AG10803 (cell line): ENCODE measurements at places on chromosomes 4 and X.

GRCh38 chr4:81903212-81903611 lies 431.5 kb upstream of the RASGEF1B start:
- no peak for DNase-seq

GRCh38 chrX:34918856-34919255 lies 23.7 kb upstream of the FAM47B start:
- DNase-seq: peak; percentile 42

DNA sequence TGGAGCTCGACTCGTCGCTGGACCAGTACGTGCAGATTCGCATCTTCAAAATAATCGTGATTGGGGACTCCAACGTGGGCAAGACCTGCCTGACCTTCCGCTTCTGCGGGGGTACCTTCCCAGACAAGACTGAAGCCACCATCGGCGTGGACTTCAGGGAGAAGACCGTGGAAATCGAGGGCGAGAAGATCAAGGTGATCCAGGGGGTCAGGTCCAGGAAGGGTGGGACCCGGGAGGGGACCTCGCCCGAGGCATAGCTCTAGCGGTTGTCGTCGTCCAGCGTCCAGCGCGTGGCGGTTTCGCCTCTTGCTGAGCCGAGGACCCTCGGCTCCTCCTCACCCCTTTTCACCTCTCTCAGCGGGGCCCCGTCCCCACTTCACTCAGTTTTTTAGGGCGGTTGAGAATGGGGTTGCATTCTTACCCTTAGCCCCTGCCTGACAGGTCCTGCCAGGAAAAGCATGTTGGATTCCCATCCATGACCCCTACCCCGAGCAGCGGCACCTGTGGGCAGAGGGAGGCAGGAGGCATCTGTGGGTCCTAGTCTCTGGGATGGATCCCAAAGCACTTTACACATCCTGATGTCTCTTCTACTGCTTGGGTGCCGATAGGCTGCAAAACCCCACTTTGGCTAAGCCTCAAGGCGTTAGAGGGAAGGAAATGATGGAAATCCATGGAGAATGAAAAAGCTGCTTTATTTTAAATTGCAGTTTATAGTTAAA lies 524 bp downstream of the RAB33A start:
- no peak for DNase-seq

- no peak for DNase-seq
These were observed 202.5 kb downstream of the PALLD start for GRCh38 chr4:168699224-168699878.

DNA sequence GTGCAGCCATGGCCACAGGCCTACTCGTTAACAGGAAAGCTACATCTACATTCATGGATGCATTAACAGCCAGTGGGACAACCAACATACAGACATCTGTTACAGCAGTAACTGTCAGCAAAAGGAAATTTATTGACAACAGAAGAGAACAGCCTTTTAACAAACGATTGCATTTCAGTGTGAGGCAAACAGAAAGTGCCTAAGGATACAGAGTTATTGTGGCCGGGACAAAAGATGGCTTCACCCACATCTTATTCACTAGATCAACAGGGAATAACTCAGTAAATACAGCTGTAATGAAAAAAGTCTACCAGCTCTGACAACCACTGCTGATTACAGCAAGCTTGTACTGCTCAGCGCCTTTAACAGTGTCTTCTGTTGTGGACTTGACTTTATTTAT lies 61.5 kb upstream of the TBL1X start:
- DNase-seq: no peak

GRCh38 chrX:71291381-71291780 lies 7.9 kb downstream of the NONO start:
- DNase-seq: peak; percentile 27

DNA sequence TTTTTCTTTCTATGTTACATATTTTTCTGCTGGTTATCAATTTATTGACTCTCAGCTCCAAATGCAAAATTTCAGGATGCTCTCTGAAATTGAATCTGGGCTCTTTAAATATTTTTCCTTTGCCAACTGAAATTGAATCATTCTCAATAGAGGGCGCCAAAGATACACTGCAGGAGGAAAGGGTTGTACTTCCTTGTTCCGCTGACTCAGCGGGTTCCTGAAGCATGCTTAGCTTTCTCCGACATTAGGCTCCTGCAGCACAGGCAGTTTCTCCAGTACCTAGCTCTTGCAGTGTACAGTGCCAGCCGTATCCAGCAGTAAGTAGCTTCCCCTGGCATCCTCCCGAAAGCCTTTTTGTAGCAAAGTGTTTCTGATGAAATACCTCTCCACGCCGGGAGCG lies 28.8 kb upstream of the CFAP47 start:
- DNase-seq: no peak

- DNase-seq: peak; percentile 7
These were observed 48.2 kb downstream of the THAP9 start for GRCh38 chr4:82948647-82949204.

- no peak for DNase-seq
These were observed at the start of gene ADGRL3 for GRCh38 chr4:61200187-61200915. Gene ADGRL3, plus strand, starts transcription at chr4:61200326.

DNA sequence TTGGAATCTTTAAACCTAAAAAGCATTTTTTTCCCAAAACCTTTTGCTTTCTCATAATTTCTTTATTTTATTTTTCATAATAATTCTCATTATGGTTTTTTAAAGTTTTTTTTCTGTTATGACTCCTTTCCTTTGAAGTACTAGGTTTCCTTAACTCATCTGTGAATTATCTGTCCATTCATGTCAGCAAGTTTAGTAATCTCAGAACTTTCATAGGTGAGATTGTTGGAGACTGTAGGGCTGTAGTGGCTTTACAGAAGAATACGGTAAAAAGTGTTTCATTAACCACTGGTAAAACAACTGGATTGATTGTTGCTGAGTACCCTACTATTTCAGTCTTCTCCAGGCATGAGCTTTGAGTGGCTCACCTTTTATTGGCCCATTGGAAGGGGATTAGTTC lies 361.7 kb upstream of the PPP1R2C start:
- no peak for DNase-seq

DNA sequence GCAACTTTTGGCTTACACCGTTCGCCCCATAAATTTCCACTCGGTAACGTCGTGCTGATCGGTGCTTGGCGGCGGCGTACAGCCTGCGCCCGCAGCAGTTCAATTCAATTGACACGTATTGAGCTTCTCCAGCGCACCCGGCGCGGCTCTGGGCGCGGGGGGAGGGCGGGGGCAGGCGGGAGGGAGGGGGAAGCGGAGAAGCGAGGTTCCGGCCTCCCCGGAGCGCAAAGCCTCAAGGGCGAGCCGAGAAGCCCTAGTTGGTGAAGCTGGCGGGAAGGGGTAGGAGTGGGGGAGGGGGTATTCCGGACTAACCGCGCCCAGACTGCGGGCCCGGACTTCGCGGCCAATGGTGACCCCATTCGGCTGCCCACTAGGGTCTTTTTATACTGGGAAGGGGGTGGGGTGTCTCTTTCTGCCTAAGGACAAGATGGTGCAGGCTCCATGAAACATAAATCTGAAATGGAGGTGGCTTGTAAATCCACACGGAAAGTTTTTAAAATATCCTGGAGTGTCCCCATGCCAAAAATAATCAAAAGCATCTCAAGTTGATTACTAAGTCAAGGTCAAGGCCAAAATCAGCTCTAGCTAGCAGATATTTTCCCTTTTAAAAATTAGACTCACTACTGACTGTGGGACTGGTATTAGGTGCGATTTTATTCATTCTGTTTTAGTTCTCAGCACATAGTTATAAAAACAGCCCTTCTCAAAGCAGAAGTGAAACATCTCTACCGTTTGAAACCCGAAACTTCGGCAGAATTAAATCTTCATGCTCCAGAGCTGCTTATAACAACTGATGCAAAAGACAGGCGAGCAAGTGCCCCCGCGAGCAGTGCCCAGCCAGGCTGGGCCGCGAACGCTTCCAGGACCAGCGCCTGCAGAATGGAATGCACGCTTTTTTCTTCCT lies 1.5 kb upstream of the BCOR start:
- DNase-seq: no peak

GRCh38 chrX:129706400-129707072 lies 32.2 kb upstream of the XPNPEP2 start:
- peak; percentile 12 for DNase-seq

DNA sequence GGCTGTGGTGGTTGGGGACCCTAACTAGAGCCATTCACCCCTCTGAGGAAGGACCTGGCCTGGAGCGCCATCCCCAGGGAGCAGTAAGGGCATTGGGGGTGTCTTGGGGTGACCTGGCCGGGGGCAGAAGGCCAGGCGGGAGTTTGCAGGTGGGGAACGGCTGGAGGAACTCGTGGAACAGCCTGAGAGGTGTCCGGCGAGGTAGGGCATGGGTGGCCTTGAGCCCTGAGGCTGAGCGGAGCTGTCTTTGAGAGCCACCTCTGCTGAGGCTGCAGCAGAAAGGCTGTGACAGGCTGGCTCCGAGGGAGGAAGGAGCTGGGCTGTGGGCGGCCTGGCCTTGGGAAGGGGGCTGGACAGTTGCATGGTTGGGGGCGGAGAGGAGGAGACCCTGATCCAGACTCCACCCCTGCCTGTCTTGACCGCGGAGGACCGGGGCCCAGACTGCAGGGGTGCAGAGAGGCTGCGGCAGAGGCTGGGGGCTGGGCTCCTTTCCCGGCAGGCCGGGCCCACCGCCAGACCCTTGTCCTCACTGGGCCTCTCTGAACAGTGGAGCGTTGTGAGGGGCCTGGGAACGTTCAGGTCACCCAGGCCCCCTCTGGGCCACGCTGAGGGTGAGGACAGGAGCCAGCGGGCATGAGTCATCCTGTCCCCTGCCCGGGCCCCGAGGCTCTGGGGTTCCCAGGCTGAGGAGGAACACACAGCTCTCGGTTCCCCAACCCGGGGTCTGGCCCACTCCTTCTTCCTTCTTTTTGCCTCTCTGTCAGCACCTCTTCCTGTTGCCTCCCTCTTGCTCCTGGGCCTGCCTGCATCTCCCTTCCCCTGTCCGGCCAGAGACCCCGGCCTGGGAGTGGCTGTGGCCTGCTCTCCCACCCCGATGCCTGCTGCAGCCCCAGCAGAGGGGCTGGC lies 8.1 kb downstream of the SH3BP2 start:
- DNase-seq: peak; percentile 44

DNA sequence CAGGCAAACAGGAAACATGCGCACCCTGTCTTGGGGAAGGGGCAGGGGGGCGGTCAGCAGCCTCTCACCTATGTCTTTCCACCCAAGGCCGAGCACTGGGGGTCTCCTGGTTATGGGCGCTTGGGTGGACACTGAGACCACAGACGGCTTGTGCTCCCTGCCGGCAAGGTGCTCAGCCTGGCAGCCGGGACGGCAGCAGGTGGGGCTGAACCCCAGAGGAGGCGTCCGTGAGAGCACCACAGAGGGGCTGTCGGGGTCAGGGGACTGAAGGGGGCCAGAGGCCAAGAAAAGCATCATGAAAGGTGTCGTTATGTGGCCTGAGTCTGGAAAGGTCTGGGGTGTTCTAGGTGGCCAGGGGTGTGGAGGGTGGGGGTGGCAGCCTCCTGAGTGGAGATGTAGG lies 19.6 kb downstream of the DOK7 start:
- DNase-seq: no peak

DNA sequence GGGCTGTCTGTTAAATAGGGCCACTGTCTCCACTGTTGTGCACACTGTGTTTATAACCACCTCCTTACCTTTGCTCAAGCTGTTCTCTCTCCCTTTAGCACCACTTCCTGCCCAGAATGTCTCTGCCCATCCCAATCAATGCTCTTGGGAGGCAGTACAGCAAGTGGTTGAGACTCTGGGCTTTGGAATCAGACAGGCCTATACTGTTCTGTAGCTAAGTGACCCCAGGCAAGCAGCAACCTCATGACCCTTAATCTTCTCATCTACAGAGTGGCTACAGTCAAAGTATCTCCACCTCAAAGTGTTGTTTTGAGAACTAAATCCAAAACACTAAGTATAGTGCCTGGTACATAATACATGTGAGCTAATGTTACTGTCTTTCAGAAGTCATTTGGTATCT lies 3.8 kb upstream of the TXK start:
- no peak for DNase-seq

GRCh38 chrX:134026565-134027311 lies 41.3 kb upstream of the GPC3 start:
- DNase-seq: peak; percentile 8
